Stimulated activated CD4-positive, alpha-beta T cell treated with anti-CD3 and anti-CD28 coated beads, Interleukin-15, amount 100 ng/mL, for 1 hour (primary cell): ENCODE measurements at places on chromosomes 3 and 15.

GRCh38 chr15:44738340-44738984 lies 2.1 kb downstream of the TRIM69 start:
- DNase-seq, result no peak

GRCh38 chr15:39787479-39787878 lies 4.8 kb upstream of the FSIP1 start:
- DNase-seq, result no peak

GRCh38 chr15:63997715-63998442 lies 48.4 kb downstream of the DAPK2 start:
- no peak for DNase-seq

GRCh38 chr3:110227991-110228390 lies 843.6 kb upstream of the NECTIN3 start:
- no peak for DNase-seq

DNA sequence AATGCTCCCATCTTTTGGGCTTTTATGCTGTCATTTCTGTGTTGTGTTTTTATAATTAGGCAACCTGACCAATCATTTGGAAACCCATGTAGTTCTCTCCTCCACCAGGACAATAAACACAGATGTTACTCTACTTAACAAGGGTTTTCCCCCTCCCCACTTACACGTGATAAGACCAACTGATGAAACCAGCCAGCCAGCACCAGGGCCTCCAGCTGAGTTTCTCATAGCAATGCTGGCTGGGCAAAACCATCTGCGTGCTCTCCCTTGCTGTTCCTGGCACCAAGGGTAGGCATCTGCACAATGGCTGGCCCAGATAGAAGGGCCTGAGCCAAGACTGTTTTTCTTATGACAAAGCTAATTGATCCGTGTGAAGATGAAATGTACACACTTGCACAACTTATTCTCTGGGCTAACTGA lies 310.4 kb downstream of the PLCL2 start:
- no peak for DNase-seq

DNA sequence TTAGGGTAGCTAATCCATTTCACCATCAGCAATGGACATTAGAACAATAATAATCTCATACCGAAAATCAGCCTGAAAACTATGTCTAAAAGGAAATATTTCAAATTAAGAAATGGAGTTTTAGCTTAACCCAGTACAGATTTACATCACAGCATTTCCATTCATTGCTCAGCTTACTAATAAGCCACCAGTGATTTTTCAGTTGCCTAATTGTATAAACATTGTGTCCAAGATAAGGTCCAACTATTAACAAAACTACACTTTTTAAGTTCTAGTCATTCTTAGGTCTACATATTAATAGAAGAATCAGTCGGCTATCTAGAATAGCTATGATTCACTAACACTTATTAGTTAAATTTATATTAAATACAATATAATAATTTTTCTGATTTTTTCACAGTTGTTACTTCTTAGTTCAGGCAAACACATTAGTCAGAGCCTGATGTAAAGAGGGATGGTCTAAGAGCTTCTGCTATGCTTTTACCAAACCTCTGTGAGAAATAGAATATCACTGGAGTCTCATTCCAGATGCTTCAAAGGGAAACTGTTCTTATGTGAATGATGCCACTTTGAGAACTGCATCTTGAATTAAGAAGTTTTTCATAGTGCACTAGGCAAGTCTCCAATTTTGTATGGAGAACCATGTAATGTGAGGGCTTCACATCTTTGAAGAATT lies 74.1 kb downstream of the CMSS1 start:
- no peak for DNase-seq

GRCh38 chr3:64473466-64473865 lies 214.3 kb downstream of the ADAMTS9 start:
- no peak for DNase-seq

- DNase-seq, result no peak
Observed at GRCh38 chr15:91873138-91873536, 19.6 kb downstream of the SLCO3A1 start.

GRCh38 chr15:99537344-99537743 lies 28.4 kb upstream of the MEF2A start:
- no peak for DNase-seq

DNA sequence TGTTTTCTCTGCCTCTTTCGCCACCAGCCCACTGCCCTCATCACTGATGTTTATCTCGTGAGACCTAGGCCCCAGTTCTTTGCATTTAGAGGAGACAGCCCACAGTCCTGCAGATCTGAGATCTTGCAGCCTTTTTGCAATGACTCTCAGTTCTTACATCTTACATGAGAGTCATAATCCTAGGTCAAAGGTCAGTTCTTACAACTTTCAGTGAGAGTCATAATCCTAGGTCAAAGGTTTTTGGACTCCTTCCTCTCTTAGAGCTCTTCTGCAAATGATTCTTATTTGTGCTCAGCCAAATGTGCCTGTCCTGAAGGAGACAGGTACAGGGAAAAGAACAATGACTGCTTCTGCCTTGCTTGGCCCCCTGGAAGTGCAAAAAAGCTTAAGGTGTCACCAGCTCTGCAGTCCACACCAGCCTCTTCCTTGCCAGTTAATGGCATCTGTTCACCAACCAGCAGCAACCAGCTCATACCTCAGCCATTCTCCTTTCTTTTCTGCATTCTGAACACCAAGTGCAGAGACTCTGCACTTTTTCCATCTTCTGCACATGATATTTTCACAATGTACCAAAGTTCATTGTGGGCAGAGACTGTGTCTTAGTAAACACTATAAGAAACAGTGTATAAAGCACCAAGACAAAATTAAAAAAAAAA lies 67.1 kb downstream of the ABHD5 start:
- no peak for DNase-seq

- DNase-seq, result no peak
Observed at GRCh38 chr3:26437678-26438077, 184.9 kb upstream of the LRRC3B start.

- no peak for DNase-seq
Observed at GRCh38 chr3:168162172-168162571, 66.4 kb upstream of the GOLIM4 start.
